ENCODE measurements at places on chromosomes 3 and 15.

DNA sequence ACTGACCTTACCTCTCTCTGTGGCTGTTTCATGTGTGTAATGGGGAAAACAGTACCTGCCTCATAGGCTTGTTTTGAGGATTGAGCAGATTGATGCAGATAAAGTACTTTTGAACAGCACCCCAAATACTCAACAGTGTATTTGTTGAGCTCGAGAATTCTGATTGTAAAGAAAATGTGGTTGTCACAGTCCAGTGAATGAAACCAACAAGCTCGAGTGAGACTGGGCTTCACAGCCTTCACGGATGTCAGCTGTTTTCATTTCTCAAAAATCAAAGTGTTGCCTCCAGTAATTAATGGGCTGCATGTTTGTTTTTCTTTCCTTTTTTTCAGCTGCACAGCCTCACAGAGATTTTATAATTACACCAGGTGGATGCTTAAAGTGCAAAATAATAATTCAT is 43.7 kb downstream of the PARP15 start:
- DNase-seq = no peak

DNA sequence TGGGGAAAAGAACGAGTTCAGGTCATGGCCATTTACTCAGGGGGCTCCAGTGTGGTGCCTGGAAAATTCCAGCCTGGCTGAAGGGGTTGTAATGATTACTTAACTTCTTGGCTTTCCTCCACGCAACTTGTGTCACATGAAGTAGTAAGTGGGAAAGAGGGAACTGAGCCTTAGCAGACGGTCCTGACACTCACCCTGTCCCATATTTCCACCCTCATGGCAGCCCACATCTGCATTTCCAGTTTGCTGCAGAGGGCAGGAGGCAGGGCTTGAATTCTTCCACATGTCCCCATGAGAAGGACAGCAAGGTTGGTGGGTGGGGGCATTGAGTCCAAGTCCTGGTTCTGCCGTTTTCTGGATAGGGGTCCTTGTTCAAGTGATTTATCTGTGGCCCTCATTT is 7.8 kb upstream of the CAMP start:
- no peak for DNase-seq

GRCh38 chr15:62979252-62979651 is 63.3 kb upstream of the TPM1 start:
- DNase-seq = no peak

GRCh38 chr15:51825698-51826097 is 3.8 kb upstream of the TMOD3 start:
- no peak for DNase-seq

- DNase-seq = no peak
Observed at GRCh38 chr15:43209059-43209824, 11.6 kb downstream of the EPB42 start.

DNA sequence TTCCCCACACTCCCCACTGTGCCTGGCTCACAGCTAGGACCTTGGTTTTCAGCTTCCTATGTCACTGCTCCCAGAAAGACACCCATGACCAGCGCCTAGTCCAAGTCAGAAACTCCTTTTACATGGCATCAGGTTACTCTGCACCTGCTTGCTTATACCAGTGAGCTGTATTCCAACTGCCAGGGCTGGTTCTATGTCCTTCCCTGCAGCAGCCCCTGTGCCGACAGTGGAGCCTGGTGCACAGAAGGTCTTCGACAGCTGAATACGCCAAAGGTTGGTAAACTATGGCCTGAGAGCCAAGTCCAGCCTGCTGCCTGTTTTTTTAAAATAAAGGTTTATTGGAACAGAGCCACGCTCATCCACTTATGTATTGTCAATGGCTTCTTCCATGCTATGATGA is 102.5 kb downstream of the IQSEC1 start:
- no peak for DNase-seq

DNA sequence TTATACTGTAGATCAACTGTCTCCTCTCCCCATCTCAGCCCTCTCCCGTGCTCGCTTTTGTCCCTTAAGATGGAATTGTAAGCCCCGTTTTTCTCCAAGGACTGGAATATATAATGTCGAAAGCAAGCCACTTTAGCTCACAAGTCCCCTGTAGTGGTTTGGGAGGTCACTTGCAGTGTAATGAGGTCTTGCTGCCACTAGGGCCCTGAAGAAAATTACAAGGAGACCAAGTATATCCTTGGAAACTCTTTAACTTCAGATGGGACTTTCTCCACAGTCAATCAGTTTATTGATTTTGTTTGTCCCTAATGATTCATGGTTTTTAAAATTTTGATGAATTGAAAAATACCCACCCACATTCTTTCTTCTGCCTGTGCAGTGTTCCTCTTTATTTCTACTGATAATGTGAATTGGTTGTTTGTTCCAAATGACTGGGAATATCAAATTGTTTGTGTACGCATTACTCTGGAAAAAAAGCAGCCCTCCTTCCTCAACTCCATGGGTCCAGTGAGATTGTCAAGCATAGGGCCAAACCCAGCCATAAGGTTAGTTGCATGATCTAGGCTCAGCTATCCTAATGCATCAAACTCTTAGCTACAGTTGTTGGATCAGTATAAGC is 294.8 kb downstream of the MCTP2 start:
- no peak for DNase-seq

GRCh38 chr15:58134886-58135285 is 3.3 kb upstream of the AQP9 start:
- DNase-seq = no peak

- no peak for DNase-seq
Observed at GRCh38 chr15:90261811-90262210, 3.7 kb upstream of the NGRN start.

GRCh38 chr3:178634975-178635374 is 98.7 kb downstream of the KCNMB2 start:
- no peak for DNase-seq

DNA sequence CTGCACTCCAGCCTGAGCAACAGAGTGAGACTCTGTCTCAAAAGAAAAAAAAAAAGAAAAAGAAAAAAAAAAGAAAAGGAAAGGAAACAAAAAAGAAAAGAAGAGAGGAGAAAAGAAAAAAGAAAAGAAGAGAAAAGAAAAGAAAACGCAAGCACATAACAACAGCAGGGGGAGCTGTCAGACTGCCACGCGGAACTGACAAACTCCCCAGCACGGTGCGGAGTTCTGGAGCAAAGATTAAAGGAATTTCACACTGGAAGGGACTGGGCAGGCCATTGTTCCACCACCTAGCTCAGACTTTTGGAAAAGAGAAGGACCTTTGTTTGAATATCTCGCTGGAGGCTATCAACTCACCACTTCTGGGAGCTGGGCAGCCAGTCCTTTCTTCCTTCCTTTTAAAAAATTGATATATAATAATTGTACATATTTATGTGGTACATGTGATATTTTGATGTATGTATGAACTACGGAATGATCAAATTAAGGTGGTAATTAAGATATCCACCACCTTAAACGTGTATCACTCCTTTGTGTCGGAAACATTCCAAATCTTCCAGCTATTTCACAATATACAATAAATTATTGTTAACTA is 40.5 kb downstream of the DPPA2 start:
- DNase-seq = no peak

DNA sequence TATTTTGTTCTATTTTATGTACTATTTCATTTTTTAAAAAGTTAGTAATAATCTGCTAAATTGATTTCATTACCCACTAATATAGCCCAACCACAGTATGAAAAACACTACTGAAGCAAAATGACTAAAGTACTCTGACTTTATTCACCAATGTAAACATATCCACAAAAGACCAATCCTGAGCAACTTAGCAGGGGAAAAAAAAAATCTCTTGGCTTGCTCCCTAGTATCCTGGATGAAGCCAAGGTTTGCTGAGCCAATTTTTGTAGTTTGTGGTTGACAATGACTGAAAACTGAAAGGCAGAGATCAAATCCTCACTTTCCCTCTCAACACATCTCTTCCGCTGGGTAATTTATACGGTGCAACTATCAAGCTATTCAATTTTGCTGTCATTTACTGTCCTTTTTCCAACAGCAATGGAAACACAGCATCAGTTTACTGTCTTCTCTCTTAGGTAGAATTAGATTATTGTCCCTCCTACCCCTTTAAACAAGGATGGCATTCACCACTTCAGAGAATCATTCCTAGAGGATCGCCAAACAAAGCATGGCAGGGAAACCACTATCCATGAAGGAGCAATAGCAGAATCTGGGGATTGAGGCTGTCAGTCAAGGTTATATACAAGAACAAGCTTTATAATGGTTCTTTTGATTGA is 149.7 kb downstream of the THRB start:
- DNase-seq = no peak

GRCh38 chr3:161171639-161172552 is 49.2 kb upstream of the NMD3 start:
- no peak for DNase-seq

- DNase-seq = no peak
Observed at GRCh38 chr3:133820129-133820528, 14.5 kb downstream of the SRPRB start.

DNA sequence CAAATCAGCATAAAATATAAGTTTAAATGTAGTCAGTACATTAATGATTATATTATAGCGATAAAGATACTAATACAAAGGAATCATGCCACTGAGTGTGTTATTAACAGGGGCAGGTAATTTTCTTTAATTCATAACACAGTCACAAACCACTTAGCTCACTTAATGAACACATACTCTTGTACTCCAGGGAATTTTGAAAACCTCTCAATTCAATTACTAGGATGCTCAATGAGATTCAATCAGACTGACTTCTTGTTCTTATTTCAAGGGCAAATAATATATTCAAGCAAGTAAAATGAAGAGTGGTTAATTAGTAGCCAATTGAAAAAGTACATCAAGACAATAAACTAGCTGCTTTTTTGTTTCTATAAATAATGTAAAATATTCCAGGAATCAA is 5.8 kb upstream of the SUCNR1 start:
- DNase-seq = no peak

DNA sequence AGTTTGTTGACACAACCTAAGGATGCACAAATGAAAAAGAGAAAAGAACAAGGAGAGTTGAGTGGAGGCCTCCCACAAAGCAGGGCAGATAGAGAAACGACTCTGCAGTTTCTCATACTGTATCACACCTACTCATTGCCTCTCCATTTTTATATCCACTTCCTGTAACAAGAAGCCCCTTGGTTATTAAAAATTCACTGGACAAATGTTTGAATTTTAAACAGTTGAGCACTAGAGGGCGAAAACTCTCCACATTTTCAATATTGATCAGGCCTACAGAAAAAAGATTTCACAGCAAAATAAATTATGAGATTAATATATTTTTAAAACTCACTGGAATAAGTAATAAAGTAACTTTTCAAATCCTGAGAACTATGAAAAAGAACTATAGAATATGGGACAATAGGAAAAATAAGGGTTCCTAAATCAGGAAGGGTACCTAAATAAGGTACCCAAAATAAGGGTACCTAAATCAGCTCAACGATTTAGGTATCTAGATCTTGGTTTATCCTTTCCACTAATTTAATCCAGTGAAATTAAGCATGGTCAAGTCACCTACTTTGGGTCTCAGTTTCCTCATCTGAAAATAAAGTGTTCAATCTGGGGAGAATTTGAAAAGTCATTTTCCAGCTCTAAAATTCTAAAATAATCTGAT is 47.0 kb upstream of the PPIB start:
- no peak for DNase-seq

- no peak for DNase-seq
Observed at GRCh38 chr3:56173601-56174000, 294.7 kb downstream of the ERC2 start.

DNA sequence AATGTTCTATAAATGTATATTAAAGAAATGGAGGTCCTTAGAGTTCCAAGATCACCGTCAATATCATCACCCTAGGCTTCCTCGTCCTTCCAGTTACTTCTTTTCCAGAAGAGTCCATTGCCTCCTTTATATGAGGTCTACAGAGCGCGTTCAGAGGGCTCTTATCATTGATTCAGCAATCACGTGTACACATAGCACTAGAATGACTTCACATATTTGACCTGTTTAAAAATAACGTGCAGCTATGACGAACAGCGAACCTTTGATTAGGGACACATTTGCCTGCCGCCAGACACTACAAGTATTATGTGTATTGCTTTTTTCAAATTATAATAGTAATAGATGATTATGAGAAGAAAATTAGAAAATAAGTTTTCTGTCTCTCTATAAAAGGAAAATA is 26.0 kb downstream of the IGF1R start:
- no peak for DNase-seq

DNA sequence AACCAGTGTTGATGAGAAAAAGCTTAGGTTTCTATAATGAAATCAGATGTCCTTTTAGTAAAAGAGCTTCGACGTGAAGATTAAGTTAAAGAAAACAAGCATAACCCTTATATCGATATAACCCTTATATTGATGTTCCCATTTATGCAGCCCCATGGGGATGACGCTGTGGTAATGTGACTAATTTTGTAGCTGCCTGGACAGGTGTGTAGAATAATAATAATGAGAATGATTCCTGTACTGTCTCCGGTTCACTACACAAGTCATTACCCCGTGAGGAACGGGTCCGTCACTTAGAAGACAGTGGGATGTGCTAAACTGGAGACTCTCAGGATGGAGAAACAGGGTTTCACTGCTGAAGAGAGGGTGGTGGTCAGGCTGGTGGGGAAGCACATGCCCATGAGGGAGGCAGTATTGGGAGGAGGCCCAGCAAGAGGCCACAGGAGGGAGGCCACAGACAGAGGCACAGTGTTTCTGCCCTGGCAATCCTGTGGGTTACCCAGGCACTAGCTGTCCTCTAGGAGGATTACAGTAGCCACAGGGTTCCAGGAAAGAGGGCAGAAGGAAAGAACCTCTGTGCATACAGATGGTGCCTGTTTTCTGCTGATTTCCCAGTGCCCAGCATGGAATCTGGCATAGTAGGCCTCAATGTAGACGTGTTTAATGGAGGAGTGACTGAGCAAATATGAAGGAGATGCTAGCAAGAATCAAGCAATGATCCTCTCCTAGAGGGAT is 191.1 kb upstream of the TSC22D2 start:
- DNase-seq = no peak
